ENCODE measurements at places on chromosomes 1 and 21. TPM values are rescaled to one million over a fixed set of nuclear protein-coding genes. Genes with fewer than 3 reads are reported as not detected.

Gene DISP3
- 1.2 TPM for total RNA-seq

DNA sequence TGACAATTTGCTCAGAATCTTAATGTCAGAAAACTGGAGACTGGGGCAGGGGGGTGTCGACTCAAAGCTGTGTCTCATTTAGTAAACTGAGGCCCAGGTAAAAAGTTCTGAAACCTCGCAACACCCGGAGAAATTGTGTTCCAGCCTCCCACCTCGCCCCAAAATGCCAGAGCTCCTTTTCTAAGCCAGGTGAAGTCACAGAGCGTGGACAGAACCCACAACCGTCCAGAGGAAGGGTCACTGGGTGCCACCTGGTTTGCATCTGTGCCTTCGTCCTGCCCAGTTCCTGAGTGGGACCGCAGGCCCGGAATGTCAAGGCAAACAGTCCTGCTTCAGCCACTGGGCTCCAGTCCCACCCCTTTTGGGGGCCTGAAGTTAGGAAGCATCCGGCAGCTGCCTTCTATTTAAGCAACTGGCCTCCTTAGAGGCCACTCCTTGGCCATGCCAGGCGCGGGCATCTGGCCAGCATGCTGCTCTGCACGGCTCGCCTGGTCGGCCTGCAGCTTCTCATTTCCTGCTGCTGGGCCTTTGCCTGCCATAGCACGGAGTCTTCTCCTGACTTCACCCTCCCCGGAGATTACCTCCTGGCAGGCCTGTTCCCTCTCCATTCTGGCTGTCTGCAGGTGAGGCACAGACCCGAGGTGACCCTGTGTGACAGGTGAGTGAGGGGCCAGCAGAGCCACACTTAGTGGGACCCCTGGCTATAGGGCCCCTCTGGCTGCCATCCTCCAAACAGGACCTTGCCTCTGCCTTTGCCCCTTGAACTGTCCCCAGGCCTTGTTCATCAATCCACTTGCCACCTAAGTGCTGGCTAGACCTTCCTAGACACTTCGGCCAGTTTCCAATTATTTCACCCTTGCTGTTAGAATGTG lies at the start of gene TAS1R1:
Gene TAS1R1, plus strand, starts transcription at position 401 of the 872 bp plus-strand sequence. Its CDS starts 67 bp downstream, at position 468.
- DNase-seq = no peak

- no peak for DNase-seq
Observed at GRCh38 chr1:200610846-200611245, 9.7 kb downstream of the KIF14 start.

- DNase-seq = no peak
Observed at GRCh38 chr21:28482657-28483056, 510.0 kb downstream of the LTN1 start.

DNA sequence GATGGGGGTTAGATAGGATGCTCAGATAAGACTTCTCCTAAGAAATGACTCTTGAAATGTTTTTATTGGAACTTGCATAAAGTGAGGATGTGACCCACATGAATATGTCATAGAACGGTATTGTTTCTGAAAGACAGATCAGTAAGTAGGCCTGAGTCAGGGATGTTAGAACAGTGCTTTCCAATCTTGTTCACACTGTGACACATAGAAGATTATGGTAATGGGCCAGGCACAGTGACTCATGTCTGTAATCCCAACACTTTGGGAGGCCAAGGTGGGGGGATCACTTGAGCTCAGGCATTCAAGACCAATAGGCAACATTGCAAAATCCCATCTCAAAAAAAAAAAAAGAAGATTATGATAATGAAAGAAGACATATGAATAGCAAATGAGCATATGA lies 32.9 kb downstream of the FMO4 start:
- no peak for DNase-seq

Gene DNAJC6
- total RNA-seq = 3.0 TPM

DNA sequence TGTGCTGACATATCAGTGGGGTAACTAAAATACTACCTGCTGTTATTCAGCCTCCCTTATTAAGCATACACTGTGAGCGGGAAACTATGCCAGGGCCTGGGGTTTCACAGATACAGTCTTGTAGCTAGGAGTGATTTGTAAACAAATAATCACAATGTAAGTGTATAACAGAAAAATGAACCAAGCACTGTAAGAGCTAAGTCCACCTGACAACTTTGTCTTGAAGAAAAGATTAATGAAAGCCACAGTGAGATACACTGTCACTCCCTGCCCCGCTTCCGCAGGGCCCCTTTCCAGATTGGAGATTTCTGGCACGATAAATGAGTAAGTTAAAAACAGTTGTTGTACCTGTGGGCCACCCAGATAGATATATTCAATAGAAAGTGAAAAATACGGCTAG lies 4.8 kb downstream of the RCAN3 start:
- peak; percentile 70 for DNase-seq

DNA sequence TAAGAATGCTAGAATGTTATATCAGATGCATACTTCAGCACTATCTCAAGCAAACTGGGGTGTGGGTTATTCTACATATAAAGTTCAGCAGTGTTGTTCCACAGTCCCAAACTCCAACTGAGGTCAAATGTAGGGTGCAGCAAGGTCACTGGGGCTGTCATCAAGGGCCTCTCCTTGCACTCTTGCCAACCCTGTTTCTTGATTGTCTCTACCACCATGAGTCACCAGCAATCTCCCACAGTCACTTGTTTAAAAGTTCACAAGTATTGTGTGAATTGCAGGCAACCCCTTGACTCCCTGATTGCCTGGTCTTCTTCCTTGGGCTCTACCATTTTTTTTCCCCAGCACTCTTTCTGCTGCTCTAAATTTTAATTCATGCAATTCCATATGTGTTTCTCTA lies 10.6 kb downstream of the METTL18 start:
- no peak for DNase-seq

DNA sequence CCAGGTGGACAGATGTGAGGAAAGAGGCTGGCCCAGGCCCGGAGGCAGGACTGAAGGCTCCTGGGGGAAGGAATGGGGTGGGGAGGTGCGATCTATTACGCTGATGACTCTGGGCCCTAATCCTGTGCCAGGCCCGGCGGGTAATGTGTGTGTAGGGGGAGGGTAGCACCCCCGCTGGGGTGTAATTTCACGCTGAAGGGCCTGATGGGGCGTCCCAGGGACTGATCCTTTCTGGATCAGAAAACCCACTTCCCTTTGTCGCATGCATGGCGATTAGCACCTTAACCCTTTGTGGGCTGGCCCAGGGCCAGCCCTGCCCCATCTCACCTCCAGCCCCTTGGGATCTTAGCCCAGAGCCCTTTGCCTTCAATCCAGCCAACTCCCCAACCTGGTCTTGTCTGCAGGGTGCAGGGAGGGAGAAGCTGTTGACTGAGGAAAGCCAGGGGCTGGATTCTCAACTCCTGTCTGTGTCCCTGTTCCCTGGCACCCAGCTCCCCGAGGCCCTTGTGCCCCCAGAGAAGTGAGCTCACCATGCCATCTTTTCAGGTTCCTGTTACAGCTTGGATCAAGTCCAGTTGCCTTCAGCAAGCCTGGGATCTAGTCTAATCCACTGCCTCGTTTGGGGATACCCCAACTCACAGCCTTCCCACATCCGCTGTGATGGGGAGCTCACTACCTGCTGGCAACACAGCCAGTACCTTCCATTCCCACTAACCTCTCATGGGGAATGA lies 26.0 kb downstream of the KNCN start:
- no peak for DNase-seq

DNA sequence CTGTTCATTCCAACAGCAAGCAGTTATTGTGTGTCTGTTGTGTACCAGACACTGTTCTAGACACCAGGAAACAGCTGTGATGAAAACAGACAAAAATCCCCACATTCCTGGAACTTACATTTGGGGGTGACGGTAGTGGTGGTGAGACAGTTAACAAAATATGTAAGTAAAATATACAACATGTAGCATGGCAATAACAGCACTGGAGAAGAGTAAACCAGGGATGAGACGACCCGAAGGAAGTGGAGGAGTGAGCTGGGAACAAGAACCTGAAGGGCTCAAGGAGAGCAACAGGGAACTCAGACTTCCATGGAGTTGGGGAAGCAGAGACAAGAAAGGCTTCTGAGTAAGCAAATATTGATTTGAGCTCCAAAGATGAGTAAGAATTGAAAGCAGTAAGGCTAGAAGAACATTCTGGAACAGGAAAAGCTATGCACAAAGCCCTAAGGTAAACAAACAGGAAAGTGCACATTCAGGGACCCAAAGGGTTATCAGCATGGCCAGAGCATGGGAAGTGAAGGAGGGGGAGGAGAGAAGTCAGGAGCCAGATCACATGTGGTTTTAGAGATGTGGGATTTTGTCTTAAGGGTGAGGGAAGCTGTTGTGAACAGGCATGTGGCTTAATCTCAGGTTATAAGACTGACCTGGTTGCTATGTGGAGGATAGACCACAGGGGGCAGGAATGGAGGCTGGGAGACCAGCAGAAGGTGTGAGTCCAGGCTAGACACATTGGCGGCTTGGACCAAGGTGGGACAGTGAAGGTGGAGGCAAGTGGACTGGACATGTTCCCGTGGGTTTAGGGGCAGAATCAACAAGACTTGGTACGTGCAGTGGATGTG lies 7.3 kb downstream of the CSF1 start:
- DNase-seq = no peak

Gene PER3
- 7.4 TPM for total RNA-seq

Gene KLHL17
- total RNA-seq = 45.3 TPM

DNA sequence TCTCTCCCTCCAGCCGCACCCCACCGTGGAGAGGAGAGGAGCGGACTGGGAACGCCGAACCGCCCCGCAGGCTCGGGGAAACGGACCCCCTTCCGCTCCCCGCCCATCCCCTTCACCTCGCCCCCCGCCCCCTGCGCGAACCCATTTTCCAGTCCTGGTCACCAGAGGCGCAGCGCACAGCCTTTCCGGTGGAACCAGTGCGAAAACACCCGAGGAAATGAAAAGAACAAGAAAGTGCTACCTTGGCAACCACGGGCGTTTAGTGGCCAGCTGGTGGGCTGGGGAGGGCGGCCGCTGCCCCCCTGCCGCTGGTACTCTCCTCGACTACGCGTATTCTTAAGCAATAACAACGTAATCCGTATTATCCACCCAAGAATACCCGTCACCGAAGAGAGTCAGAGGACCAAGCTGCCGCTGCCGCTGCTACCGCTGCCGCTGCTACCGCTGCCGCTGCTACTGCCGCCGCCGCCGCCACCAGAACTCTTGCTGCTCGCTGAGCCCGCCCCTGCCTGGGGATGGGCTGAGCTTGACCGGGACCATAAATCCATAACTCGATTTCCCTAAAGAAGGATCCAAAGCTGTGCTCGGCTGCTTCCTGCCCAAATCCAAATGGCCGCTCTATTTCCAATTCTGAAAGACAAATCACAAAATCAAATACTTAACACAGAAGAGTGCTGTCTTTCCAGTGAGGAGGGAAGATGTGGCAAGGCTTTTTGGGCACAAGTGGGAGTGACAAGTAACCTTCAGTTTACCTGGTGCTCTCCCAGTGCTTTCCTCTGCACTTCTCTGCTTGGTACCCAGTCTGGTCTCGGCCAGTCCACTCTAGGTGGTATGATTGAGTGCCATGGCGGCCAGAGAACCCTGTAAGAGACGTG lies 125.2 kb upstream of the DPYD start:
- DNase-seq = no peak

Gene COL18A1
- total RNA-seq = 8.5 TPM

- no peak for DNase-seq
Observed at GRCh38 chr1:86226204-86226603, 69.6 kb upstream of the COL24A1 start.

DNA sequence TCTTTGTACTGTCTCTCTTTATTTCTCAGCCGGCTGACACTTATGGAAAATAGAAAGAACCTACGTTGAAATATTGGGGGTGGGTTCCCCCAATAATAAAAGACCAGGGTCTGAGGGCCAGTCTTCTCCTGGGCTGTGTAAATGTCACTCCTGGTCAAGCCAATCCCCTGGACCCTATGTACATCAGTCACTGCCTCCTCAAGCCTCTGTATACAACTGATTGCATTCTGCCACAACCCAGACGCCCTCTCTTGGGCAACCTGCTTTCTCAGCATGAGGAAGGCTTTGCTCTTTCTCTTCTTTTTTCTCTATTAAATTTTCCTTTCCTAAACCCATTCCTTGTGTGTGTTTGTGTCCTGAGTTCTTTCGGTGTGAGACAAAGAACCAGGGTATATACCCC lies 84.1 kb upstream of the SERBP1 start:
- DNase-seq = no peak

Gene KCNK1
- total RNA-seq = not detected

GRCh38 chr1:160671603-160672517 lies 25.0 kb upstream of the SLAMF1 start:
- no peak for DNase-seq

Gene PRAMEF15
- total RNA-seq = not detected

DNA sequence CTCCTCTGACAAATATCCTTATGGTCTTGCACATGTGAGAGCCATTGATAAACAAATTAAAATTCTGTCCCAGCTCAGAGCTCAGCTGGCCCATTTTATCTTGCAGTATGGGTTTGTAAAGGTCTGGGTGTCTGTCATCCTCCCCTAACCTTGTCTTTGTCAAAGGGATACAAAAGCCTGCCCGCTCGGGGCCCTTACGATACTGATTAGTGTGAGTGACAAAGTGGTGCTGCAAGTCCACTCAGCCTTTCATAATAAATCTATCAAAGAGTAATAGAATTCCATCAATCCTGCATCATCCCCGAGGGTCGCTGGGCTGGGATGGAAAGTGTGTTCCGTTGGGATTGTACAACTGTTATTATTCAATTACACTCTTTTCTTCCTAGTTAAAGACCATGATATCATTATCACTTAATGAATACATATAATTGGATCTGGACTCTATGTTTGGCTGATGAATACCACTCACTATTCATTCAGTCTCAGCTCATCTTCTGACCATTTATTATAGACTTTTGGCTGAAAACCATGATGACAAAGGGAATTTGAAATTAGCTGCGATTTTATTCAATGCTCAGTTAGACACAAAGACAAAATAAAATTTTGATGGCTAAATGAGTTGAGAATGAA lies 122.5 kb upstream of the FOXD3 start:
- DNase-seq = no peak

- DNase-seq = no peak
Observed at GRCh38 chr1:25055324-25055780, 125.3 kb upstream of the RUNX3 start.

GRCh38 chr1:15222653-15223303 lies 24.2 kb upstream of the FHAD1 start:
- DNase-seq = no peak

- no peak for DNase-seq
Observed at GRCh38 chr1:95286479-95286878, 52.5 kb downstream of the RWDD3 start.

Gene RNF186
- not detected for total RNA-seq

Gene LCE4A
- total RNA-seq = not detected

Gene TLR5
- 2.5 TPM for total RNA-seq

Gene HMCN1
- 0.23 TPM for total RNA-seq

- DNase-seq = no peak
Observed at GRCh38 chr1:95168028-95168427, 50.9 kb downstream of the TLCD4 start.

GRCh38 chr21:41542727-41543126 lies 34.8 kb upstream of the TMPRSS2 start:
- DNase-seq = no peak
